ENCODE measurements at places on chromosomes 12 and 14.

- DNase-seq: peak; percentile 6
Observed at GRCh38 chr12:85448548-85449139, 168.6 kb downstream of the ALX1 start.

GRCh38 chr14:37668646-37669045 lies 73.2 kb downstream of the TTC6 start:
- DNase-seq: no peak

- DNase-seq: no peak
Observed at GRCh38 chr14:72552236-72552635, 341.7 kb downstream of the DPF3 start.

DNA sequence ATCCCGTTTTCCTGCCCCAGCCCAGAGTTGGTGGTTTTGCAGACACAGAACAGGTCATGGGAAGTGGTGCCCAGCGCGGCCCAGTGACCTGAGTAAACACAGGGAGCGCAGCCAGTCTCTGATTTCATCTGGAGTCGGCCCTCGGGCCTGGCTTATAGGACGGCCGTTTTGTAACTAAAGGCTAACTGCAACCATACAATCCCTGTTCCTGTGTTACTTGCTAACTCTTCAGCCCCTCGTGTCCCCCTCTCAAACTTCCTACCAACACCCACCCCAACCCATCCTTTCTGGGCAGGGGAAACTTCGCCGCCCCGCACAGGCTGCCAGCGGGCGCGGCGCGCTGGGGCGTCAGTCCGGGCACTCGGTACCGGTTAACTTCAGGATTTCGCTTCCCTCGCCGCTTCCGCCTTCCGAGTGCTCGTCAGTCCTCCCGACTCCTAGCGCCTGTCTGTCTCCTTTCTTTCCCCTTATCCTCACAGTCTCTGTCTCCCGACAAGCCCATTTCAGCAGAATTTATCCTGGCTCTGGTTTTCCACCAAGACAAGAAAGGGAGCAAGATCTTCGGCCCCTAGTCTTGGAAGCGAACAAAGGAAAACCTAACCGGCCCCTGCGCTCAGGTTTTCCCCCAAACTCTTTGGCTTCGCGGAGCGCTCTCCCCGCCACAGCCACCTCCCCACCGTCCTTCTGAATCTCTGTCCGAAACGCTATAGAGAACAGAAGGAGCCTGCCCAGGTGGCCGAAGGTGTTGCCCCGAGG lies 2.0 kb downstream of the SIX1 start:
- DNase-seq: no peak

GRCh38 chr14:32077081-32078022 lies at the start of gene ARHGAP5:
TSS of gene ARHGAP5 (plus strand) at chr14:32077304. CDS start at chr14:32090670, 13,366 bp downstream.
- peak; percentile 45 for DNase-seq
